RPMI7951 (cell line): ENCODE measurements at places on chromosomes 2 and 18. TPM values are rescaled to one million over a fixed set of nuclear protein-coding genes. Genes with fewer than 3 reads are reported as not detected.
A peak's percentile ranks its signal among the peaks of the same experiment; 100 is the strongest.

The CEBPZOS gene
- 33.3 and 34.9 TPM in 2 replicates for total RNA-seq

The HOXD10 gene
- not detected in 2 replicates for total RNA-seq

- no peak for DNase-seq
Observed at GRCh38 chr2:222802514-222803196, 58.2 kb upstream of the ACSL3 start.

DNA sequence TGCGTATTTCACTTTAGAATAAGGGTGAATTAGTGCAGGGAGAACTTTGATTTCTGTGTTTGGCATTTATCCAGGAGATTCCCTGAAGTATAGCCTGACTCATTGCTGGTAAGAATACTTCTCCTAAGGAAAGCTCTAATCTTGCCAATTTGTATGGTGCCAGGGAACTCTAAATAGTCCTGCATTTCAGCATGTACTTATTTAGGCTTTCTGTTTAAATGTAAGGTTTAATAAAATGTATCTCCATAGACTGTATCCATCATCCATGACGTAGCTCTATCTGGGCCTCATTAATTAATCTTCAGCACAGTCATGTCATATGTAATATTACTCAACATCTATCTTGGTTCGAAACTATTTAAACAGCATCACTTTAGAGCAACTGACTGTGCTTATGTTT, 127.7 kb downstream of the DOK6 start:
- DNase-seq = peak; percentile 1

DNA sequence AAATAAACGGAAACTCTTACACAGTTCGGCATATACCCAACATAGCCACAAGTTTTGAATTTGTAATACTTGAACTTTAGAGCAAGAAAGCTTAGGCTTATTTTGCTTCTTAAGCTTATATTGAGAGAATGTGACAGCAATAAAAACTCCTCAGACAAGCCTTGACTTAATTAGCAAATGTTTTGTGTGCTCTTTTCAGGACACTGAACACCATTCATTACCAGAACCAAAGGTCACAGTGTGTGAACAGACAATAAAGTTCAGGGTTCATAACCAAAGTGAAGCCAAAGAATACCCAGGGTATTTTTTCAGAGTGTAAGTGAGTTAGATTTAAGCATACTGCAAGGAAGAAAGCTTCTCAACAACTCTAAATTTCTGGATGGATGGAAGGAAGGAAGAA, 605.8 kb downstream of the METTL4 start:
- DNase-seq = no peak

- DNase-seq = peak; percentile 84
Observed at GRCh38 chr2:238143239-238143951, 4.9 kb downstream of the KLHL30 start.

GRCh38 chr2:70743068-70743467, 24.9 kb downstream of the ADD2 start:
- DNase-seq = no peak

- DNase-seq = no peak
Observed at GRCh38 chr2:223166983-223167650, 115.1 kb downstream of the KCNE4 start.
